ENCODE measurements at places on chromosomes 3 and 15.
A peak's percentile ranks its signal among the peaks of the same experiment; 100 is the strongest.

DNA sequence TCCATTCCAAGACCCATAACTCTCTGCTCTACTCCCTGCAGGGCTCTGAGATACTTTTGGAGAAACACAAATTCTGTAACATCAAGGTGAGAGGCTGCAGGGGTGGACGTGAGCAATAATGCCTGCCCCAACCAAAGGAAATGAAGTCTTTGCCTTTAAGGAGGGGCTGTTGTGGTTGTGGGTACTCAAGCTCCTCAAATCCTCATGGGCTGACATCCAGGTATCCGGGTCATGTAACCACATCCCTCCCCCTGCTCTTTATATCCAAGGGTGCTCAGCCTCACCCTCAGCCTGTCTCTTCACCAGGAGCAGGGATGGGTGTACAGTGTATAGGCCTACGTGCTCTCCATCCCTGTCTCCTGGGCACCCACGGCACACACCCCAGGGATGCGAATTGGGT is 32.3 kb downstream of the NOX5 start:
- peak; percentile 28 for DNase-seq

DNA sequence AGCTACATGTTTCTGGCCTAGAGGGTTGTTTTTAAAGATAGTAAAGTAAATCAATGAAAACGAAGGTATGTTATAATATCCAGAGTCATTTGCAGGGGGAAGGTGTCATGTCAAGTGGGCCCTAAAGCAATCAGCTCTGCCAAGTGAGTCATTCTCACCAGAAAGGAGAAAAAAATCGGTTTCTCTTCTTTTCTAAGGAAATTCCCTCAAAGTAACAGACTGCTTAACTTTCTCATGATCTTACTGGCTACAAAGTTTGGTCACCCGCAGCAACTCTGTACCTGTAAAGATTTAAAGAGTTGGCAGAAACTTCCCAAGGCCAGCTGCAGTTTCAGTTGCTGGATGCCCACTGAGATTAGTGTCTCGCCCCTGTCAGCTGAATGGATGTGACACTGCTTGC is 5.5 kb upstream of the FSIP1 start:
- peak; percentile 47 for DNase-seq

GRCh38 chr3:47420044-47420430 is 39.2 kb downstream of the PTPN23 start:
- DNase-seq, result no peak

GRCh38 chr3:10012106-10012505 is 14.1 kb upstream of the FANCD2 start:
- DNase-seq, result no peak

DNA sequence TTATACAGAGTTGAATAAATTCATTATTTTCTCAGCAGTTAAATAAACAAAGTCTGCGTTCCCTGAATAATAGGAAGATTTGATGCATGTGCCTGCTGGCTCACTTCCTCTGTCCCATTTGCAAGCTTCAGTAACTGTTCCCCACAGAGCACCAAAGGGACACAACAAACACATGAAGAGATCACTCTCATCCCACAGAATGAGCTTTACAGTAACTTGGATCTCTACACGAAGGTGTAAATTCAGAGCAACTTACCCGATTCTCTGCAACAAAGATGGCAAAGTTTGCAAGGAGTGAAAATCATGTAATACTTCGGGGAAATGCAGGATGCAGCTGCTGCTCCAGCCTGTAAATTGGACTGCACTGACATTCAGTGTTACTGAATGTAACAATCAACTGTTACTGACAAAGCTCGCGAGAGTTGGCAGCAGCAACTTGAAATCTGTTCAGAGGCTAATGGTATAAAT is at the start of gene BCHE:
TSS of gene BCHE (minus strand) at position 366 of the 468 bp plus-strand sequence. CDS start 6,390 bp downstream, outside the sequence.
- peak; percentile 83 for DNase-seq

DNA sequence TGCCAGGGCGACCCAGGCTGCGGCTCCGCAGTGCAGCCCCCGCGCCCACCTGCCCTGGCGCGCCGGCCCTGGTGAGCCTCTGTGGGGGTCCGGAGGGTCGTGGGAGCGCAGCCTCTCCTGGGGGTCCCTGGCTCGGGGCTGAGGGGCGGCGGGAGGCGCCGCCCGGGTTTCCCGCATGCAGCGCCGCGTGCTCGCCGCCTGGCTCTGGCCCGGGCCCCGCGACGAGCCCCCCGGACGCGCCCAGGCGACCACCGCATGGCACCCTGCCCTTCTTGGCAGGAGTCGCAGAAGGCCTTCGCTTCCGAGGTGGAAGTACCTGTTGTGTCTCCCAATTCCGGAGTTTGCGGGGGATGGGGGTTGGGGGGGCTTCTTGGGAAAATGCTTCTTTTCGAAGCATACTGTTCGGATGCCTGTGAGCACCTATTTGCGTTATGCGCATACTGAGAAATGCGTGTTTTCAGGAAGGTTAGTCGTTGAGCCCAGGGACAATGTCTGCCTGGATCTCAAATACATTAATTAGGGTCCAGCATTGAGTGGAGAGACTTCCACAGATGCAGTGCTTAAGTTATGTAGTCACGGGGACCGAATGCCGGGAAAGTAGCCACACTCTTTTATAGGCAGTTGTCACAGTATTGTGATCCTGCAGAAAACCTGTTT is 1.3 kb downstream of the GABRA5 start:
- no peak for DNase-seq

DNA sequence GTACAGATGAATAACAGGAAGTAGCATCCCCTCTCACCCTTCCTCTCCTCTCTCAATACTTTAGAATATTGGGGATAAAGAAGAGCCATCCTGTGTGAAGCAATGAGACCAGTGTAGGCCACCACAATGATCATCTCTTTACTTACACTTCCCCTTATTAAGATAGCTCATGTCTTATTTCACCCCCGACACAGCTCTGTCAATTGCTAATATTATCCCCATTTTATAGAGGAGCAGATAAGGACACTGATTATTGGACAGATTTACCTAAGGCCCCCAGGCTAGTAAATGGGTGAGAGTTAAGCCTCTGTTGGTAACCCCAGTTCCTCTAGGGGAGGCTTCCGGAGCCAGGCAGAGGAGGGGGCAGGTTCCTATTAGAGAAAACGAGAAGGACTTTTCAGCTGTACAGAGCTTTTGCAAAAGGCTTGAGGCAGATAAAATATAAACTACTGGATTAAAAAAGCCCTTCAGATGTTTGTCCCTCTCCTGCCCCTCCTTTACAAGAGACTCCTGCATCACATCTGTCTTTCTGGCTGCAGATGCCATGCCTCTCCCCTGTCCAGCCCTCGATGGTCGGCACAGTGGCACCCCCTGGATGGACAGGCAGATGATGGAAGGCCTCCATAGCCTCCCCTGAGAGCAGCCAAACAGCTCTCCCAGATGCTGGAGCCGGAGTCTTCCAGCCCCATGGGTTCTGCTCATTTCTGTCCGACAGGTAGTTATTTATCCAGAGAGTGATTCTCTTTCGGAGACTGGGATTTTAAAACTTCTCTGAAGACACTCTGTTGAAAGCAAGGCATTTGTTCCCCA is 49.4 kb upstream of the LCTL start:
- DNase-seq, result no peak

DNA sequence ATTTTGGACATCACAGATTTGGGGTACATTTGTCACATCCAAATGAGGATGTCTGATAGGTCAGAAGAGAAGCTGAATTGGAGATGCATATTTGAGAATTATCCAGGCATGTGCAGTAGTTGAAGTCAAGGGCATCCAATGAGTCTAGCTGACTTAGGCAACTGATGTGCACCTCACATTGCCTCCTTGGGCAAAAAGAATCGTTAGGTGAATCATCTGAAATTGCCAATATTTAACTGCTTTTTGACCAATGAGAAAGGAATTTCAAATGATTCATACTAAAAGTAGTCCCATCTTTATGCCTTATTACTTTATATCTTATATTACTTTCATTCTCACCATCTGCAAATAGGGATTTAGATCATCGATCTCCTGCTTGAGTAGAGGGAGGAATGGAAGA is 117.7 kb downstream of the CD47 start:
- DNase-seq, result no peak

GRCh38 chr3:174276826-174277225 is 582.3 kb upstream of the NAALADL2 start:
- no peak for DNase-seq

DNA sequence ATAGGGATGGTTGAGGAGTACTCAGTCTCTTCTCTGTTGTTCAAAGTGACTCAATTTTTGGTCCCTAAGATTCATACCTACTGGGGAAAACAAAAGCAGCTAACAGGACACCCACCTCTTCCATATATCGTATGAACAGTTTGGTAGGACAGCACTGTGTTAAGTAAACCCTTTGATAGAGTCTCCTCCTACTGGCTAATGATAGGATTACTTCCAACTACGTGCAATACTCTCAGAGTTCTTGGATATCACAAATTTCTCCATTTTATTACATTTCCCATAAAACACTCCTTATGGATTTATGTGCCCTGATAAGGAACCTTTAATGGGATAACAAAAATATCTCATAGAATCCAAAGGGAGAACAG is 200.2 kb upstream of the GOLGA6L4 start:
- peak; percentile 45 for DNase-seq

GRCh38 chr3:43345877-43346276 is 59.5 kb downstream of the SNRK start:
- peak; percentile 50 for DNase-seq

- DNase-seq, result no peak
These were observed 2.4 kb upstream of the VIPR1 start for GRCh38 chr3:42500091-42500490.

GRCh38 chr3:21505711-21506460 is 245.1 kb downstream of the ZNF385D start:
- DNase-seq, result peak; percentile 81

- DNase-seq, result no peak
These were observed 9.0 kb upstream of the CAMKV start for GRCh38 chr3:49878686-49879085.

- DNase-seq, result peak; percentile 88
These were observed 451.1 kb upstream of the KCNMB2 start for GRCh38 chr3:178084938-178085816.

DNA sequence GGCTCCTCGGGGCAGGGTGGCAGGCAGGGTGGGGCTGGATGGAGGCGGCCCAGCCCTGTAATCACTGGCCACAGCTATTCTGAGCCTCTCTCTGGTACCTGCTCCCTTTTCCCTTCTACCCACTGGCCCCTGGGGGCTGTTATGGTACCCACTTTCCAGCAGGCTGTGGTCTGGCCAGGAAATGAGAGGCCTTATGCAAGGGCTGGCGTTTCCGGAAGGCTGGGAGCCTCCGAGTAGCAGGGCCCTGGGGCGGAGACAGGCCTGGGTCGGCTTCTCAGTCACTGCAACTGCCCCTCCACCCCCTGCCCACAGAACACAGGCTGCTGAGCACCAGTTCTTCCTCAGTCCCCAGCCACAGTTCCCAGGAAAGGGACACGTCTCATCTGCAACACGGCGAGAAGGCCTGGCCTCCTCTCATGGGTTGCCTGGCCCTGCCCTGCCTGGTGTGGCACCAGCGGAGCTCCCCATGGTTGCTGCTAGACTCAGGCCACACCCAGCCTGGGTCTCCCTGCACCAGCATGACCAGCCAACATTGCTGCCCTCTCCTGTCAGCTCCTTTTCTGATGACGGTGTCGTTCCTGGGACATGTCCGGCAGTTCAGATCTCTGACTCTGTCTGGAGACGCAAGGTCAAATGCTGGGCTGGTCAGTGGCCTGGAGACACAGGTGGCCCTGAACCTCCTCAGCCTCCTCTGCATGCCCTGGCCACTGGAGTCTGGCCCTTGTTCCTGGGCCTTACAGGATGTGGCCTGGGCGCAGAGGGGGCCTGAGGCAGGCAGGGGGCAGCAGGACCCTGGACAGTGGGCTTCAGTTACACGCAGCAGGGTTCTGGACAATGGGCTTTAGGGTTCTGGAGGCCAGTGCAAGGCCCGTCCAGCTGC is 6.5 kb downstream of the CHST13 start:
- no peak for DNase-seq

- DNase-seq, result no peak
These were observed 5.5 kb downstream of the FGF7 start for GRCh38 chr15:49428409-49429095.

DNA sequence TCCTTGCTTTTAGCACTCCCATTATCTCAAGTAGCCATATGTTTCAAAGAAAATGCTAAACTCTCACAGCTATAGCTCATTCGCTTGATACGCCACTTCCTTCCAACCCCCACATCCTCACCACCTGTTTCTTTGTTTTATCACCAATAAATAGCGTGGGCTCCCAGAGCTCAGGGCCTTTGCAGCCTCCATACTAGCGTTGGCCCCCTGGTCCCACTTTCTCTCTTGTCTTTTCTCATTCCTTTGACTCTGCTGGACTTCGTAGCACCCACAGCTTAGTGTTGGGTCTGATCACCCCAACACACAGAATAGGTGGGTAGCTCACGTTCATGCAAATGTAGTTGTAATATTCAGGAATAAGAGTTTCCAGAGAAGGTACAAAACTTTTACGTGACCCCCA is 4.1 kb upstream of the GPD1L start:
- peak; percentile 3 for DNase-seq

DNA sequence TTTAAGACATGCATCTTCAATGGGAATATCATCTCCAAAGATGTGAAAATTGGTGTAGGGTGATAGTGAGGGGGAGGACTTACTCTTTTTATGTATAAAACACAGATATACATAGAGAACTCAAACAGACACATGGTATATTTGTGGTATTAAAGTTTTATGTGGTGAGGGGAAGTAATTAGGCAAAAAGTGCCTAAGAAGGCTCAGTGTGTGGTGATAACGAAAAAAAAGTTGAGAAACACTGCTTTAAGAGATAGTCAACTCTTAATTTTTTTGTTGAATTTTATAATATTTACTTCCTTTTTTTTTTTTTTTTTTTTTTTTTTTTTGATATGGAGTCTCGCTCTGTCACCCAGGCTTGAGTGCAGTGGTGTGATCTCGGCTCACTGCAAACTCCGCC is 174.2 kb upstream of the FRMD4B start:
- DNase-seq, result no peak

DNA sequence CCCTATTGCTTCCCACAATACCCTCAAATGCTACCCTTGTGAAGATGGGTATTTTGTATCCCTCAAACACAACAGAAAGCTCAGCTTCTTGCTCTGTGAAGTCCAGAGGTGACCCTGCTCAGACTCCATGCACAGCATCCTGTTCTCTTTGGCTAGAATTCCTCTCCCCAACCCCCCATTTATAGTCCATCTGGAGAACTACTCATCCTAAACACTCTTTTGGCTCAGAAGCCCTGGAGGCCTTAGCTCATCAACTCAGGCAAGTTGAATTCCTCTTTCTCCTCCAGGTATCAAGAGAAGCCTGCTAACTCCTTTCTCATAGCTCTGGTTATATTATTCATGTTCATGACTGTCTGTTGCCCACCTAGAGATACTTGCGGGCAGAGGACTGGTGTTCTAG is 18.3 kb upstream of the GASK1A start:
- no peak for DNase-seq

Data from amniotic epithelial cell (primary cell).